ENCODE measurements at places on chromosomes 12 and 14. TPM values are rescaled to one million over a fixed set of nuclear protein-coding genes. Genes with fewer than 3 reads are reported as not detected.

The PDE3A gene
- total RNA-seq, result 9.9 TPM

The HNRNPA1 gene
- 488 TPM for total RNA-seq

The SCAF11 gene
- total RNA-seq, result 78.1 TPM

The ABHD12B gene
- total RNA-seq, result not detected

The OAS1 gene
- total RNA-seq, result 43.6 TPM

The RERG gene
- total RNA-seq, result not detected

- no peak for DNase-seq
These were observed 10.3 kb upstream of the KCNA1 start for GRCh38 chr12:4899364-4899763.

GRCh38 chr12:94140556-94140955 lies 7.8 kb upstream of the PLXNC1 start:
- no peak for DNase-seq

GRCh38 chr12:107518868-107519267 lies 166.7 kb upstream of the PWP1 start:
- DNase-seq, result no peak

- no peak for DNase-seq
These were observed 84.9 kb downstream of the ASCL4 start for GRCh38 chr12:107859367-107859766.

DNA sequence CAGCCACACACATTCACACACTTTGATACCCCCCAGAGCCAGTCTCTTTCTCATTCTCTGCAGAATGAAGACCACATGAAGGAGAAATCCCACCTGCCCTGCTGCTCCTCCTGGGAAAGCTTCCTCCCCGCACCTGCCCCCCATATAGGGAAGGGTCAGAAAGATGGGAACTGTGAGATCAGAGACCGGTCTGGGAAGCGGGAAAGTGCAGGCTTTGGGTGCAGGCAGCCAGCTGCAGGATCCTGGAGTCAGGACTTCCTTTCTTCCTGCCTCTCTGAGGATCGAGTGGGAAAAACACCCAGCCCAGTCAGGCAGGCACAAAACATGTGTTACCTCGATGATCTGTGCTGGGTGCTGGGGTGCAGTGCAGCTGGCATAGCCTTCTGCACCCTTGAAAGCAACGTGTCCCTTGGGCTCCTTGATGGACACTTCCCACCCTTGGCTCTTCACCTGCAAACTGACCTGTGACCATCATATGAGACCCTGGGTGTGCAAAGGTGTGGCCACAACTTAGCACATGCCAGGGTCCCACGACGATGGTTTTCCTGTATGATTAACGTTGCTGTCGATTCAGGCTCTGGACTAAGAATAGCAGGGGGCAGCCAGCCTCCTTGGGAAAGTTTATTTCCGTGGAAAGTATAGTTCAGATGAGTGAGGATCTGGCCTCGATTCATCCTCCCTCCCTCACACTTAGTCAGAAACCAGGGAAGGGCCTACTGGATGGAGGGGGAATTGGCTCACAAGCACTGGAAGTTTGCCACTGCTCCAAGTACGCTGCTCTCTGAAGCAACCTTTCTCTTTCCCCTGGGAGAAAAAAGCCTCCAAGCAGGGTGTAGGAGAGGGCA lies 105.4 kb upstream of the MED13L start:
- no peak for DNase-seq

GRCh38 chr14:59944909-59945308 lies 25.0 kb downstream of the LRRC9 start:
- DNase-seq, result no peak

DNA sequence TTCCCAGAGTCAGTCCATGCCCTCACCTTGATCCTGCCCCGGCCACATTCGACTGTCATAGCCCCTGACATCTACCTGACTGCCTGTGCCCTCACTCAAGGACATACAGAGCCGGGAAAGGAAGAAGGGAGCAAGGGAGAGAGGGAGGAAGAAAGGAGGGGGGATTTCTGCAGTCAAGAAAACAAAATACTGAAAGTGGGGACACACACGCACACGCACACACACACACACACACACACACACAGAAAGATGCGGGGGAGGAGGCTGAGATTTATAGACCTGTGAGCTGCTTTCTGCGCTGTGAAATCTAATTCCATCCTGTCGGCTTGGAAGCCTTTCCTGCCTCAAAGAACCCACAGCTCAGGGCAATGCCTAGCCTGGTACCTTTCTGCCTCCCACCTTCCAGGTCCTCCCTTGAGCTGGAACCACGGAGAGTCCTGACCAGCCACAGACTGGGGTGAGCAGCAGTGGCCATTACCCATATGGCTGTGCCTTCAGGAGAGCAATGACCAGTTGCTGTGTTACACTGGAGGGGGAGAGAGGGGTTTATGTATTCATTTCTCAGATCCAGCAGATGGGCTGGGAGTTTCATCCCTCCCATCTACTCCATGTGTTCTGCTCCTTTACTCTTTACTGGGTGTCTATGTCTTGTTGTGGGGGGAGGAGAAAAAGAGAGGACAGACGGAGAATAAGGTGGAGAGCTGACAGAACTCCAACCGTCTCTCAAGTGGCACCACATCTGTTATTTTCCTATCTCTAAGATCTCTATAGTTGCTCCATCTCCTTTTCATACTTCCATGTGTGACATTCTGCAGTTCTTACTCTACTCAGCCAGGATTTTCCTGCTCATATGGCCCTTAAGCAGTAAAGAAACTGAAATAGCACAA lies 12.9 kb downstream of the C14orf93 start:
- no peak for DNase-seq

DNA sequence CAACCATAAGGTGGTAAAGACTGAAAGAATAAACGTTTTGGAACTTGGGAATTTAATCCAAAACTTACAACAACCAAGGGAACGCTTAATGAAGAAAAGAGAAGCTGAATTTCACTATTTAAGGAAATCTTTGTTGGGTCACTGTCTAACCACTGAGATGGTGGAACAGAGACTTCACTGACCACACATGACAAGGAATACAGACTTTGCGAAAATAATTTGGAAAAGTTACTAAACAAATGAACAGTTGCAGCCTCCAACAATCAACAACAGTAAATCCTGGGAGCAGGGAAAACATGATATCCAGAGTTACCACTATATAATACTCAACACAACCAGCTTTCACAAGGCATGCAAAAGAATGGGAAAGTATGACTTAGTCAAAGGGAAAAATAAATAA lies 79.1 kb downstream of the CMKLR1 start:
- no peak for DNase-seq

GRCh38 chr12:123344086-123344485 lies 20.6 kb downstream of the SBNO1 start:
- no peak for DNase-seq

GRCh38 chr14:71203306-71203705 lies 296.0 kb downstream of the PCNX1 start:
- no peak for DNase-seq

DNA sequence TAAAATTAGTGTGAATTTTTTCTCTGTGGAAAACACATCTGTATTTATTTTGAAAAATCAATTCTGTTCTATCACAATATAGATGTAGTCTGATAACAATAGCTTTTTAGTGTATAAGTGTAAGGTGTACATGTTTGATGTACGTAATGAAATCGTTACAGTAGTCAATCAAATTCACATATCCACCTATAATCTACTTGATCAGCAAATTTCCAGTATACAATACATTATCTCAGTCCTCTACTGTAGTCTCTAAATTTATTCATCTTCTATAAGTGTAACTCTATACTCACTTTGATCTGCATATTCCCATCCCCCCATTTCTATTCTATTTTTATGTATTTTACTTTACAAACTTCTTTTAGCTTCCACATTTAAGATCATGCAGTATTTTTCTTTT lies 13.0 kb downstream of the PLEKHA5 start:
- no peak for DNase-seq
